Activated CD8-positive, alpha-beta memory T cell treated with anti-CD3 and anti-CD28 coated beads, Interleukin-2, amount 10 ng/mL, durations not matched to agents 7 days and 5 days (primary cell): ENCODE measurements at places on chromosomes 5 and 9. TPM values are rescaled to one million over a fixed set of nuclear protein-coding genes. Genes with fewer than 3 reads are reported as not detected.

- DNase-seq, result no peak
Observed at GRCh38 chr5:122576256-122577016, 198.4 kb upstream of the SNX2 start.

PCDHGA10 gene
- total RNA-seq, result not detected

PIP5K1B gene
- total RNA-seq, result 0.85 TPM

PITX1 gene
- not detected for total RNA-seq

TRAF1 gene
- total RNA-seq, result 59.6 TPM

DNA sequence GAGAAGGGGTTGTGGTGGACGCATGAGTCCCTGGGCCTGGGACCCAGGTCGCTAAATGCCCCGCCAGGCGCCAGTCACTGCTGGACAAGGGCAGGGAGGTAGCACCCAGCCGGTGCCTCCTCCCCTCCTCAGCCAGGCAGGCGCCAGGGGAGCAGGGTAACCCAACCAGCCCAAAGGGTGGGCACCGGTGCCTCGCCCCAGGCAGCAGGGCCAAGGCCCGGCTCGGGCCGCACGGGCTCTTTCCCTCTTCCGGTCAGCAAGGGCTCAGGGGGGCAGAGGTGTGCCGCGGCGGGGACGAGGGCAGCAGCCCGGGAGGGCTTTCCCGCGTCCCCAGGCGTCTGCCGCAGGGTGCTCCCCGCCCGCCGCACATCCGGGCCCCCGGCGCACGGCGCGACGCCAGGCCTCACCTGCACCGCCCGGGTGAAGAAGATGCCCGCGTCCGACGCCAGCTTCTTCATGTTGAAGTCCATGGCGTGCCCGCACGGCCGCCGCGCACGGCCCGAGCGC, 393 bp downstream of the SH3GLB2 start:
- DNase-seq, result peak; percentile 84

RPL7A gene
- total RNA-seq, result 2,113 TPM

DNA sequence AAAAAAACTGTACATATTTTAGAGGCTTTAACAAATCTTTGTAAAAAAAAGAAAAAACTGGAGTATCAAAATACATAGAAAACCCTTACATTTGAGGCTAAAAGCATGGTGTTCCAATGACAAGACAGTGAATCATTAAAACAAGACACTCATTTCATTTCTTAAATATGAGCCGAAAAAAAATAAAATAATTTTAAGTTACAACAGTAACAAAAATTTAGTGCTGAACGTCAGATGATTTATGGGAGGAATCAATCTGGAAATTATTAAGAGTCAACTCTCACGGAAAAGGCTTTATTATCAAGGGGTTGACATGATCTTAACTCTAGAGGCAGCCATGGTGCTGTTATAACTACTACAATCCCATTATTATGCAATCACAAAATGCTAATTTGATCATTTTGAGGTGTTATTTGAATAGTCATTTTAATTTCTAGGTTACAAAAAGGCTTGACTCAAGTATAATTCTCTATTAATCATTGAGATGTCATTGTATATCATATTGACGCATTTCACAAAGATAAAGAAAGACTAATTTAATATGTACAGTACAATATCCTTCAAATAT, 51.9 kb downstream of the MAPKAP1 start:
- DNase-seq, result no peak

OLFM1 gene
- 0.30 TPM for total RNA-seq

GRCh38 chr5:156396063-156396829, 69.3 kb downstream of the SGCD start:
- DNase-seq, result no peak

DNA sequence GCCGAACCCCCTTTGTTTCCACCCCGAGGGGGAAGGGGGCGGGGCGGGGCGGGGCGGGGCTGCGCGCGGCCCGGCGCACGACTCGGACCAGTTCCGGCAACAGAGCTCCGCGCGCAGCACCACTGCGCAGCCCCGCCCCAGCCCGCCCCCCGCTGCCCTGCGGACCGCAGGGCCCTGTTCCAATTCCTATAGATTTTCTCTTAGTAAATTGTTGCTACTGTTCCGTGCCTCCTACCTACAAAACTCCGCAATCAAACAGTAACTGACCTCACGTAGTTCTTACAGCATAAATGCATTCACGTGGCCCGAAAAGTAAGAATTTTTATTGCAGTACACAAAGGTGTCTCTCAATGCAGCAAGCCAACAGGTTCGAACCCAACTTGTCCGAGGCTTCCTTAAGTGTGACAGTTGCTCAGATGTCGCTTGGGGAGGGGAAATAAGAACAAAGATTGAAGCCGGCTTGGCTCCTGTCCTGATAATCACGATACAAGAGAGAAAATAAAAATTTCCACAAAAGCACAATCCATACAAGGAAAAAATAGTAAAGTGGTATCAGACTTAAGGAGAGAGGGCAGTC, 1.2 kb upstream of the RNF38 start:
- no peak for DNase-seq

GRCh38 chr5:171420431-171421241, 1.2 kb downstream of the FGF18 start:
- DNase-seq, result no peak

GRCh38 chr5:95846554-95847260, 24.2 kb upstream of the GLRX start:
- peak; percentile 77 for DNase-seq

SLC25A2 gene
- total RNA-seq, result 1.1 TPM

DNA sequence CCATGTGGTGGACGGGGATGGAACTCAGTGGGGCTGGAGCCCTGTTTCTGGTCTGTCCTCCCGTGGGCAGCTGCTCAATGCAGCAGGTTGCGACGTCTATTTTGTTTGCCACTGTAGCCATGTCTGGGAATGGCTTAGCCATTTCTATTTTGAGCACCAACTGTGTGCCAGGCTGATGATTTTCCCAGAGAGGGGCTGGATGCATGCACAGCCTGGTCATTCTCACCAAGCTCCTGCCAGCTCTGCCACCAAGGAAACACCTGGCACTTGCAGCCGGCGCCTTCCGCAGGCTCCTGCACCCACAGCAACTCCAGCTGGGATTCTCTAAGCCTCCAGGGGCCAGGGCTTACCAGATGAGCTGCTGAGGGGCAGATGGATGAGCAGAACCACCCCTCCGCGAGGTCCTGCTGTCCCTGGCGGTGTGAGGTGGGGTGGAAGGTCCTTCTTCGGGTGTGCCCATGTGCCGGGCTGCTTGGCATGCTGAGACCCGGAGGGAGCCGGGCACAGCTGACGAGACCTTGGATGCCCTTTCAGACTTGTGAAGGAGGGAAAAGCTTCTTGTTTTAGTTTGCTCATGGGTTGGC, 151.2 kb downstream of the RXRA start:
- DNase-seq, result no peak

HK3 gene
- total RNA-seq, result not detected

DDX4 gene
- total RNA-seq, result 0.12 TPM

- no peak for DNase-seq
Observed at GRCh38 chr9:137074657-137075274, 2.6 kb upstream of the UAP1L1 start.

- no peak for DNase-seq
Observed at GRCh38 chr9:13330396-13331004, 51.0 kb upstream of the MPDZ start.

- DNase-seq, result peak; percentile 23
Observed at GRCh38 chr9:126122901-126123616, 203.6 kb upstream of the MVB12B start.

COX7C gene
- 432 TPM for total RNA-seq

- peak; percentile 82 for DNase-seq
Observed at GRCh38 chr5:133052317-133053175, 733 bp downstream of the HSPA4 start.

MLANA gene
- not detected for total RNA-seq

SLCO4C1 gene
- 0.35 TPM for total RNA-seq

DNA sequence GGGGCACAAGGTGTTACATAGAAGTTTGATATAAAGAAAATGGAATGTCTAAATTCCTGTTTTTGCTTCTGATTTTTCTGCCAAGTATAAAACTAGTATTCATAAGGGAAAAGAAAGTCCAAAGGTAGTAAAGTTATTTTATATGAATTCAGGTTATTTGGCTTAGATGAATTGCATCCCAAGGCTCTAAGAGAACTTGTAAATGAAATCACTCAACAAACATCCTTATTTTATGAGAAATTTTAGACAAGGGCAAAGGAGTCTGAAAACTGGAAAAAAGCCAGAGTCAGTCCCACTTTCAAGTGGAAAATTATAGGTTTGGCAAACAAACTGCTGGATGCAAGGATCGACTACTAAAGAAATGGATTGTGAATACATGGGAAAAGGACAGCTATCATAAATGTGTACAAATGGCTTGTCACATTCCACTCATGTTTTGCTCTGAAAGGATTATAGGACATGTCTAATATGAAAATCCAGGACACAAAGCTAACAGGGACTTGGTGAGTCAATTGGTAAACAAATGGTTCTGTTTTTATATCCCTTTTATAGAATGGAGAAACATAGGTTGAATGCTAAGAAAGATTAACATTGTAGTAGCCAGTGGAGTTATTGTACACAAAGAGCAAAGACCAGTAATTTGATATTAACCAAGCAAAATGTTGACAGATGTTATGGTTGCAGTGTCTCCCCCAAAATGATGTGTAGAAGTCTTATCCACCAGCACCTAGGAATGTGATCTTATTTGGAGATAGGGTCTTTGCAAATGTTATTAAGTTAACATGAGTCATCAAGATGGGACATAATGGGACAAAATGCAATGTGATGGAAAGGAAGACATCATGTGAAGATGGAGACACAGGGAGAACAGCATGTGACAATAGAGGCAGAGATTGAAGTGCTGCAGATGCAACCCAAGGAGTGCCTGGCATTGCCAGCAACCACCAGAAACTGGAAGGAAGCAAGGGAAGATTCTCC, 495.7 kb downstream of the TLE1 start:
- no peak for DNase-seq

- DNase-seq, result no peak
Observed at GRCh38 chr9:123645126-123645525, 284.8 kb downstream of the DENND1A start.

- no peak for DNase-seq
Observed at GRCh38 chr5:148484651-148485050, 100.9 kb downstream of the FBXO38 start.

DNA sequence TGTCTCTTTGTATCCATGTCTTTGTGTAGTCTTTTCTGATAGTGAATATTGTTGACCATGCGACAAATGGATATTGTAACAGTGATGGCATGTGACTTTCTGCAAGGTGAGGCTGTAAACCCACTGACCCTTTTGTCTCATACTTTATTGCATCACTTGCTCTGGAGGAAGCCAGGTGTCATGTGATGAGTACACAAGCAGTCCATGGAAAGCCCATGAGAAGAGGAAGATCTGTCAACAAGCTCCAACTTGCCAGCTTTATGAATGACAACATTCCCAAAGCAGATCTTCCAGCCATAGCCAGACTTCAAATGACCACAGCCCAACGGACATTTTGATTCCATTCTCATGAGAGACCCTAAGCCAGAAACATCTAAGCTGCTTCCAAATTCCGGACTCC, 450.1 kb upstream of the ACTBL2 start:
- DNase-seq, result no peak

DNA sequence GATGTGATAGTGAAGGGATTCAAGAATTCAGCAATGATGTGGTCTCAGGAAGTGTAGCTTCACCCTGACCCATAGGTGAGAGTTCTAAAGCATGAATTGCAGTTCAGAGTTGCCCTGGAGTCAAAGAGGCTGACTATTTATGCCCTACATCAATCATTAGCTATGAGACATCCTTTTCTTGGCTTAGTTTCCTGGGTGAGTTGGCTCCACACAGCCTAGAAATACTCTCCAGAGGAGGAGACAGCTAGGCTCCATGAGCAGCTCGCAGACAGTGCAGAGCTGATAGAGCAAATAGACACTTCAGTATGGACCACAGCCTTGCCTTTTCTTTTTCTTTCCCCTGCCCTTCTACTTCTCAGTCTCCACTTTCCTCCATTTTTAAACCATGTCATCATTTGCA, 1651.8 kb downstream of the MAT2B start:
- DNase-seq, result no peak

DNA sequence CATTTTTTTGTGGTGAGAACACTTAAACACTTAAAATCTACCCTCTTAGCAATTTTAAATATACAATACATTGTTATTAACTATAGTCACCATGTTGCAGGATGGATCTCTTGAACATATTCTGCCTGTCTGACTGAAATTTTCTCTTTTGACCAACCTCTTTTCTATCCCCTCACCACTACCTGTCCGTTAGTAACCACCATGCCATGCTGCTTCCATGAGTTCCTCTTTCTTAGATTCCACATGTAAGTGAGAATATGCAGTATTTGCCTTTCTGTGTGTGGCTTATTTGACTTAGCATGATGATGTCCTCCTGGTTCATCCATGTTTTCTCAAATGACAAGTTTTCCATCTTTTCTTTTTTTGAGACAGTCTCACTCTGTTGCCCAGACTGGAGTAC, 48.5 kb upstream of the NAA35 start:
- DNase-seq, result no peak

- no peak for DNase-seq
Observed at GRCh38 chr5:114097570-114097969, 264.3 kb upstream of the KCNN2 start.

DNA sequence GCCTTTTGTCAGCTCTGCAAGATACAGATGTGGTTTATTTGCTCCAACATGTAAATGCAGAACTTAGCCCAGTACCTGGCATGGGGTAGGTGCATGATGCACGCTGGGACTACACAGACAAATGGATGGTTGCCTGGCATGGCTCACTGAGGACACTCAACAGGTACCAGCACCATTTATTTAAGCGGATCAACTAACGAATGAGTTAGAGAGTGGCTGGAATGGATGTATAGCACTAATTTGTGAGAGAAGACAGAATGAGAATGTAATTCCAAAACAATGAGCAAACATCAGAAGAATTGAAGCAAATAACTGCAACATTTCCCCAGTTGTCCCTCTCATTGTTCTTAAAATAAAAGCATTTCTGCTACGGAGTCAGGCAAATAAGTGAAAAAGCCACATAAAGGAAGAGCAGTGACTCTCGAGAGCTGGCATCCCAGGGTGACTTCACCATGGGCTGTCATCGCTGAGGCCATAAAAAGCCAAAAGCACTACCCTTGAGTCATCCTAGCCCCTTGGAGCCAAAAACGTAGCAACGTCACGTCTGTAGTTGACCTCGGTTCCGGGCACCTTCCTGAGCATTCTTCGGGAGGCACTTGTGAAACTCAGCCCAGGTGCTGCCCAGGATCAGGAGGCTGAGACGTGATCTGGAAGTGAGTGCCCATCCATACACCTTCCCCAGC, 290.3 kb downstream of the NSG2 start:
- no peak for DNase-seq

DNA sequence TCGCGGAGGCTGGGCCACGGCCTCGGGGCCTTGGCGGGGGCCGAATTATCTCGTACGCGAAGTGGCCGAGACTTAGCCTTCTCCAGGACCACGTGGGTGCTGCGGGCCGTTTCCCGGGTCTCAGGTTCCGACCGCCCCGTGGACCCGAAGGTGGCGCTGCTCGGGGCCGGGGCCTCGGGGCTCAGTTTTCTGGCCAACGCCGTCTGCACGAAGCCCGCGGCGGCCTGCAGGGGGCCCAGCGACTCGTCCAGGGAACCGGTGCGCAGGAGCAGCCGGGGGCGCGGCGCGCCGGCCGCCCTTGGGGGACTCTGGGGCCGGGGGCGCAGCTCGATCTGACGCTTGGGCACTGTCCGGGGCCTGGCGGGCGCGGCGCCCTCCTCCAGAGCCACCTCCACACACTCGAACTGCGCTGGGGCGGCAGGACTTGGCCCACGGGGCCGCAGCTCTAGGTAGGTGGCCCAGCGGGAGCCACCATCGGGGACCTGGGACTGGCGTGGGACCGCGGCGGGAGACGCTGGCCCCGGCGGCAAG, 716 bp downstream of the PROB1 start:
- DNase-seq, result peak; percentile 82

- no peak for DNase-seq
Observed at GRCh38 chr9:135979547-135980166, 18.5 kb upstream of the UBAC1 start.

- DNase-seq, result no peak
Observed at GRCh38 chr5:149448831-149449714, 70.0 kb upstream of the IL17B start.
